ENCODE measurements at places on chromosomes 2 and 18.
A peak's percentile ranks its signal among the peaks of the same experiment; 100 is the strongest.

DNA sequence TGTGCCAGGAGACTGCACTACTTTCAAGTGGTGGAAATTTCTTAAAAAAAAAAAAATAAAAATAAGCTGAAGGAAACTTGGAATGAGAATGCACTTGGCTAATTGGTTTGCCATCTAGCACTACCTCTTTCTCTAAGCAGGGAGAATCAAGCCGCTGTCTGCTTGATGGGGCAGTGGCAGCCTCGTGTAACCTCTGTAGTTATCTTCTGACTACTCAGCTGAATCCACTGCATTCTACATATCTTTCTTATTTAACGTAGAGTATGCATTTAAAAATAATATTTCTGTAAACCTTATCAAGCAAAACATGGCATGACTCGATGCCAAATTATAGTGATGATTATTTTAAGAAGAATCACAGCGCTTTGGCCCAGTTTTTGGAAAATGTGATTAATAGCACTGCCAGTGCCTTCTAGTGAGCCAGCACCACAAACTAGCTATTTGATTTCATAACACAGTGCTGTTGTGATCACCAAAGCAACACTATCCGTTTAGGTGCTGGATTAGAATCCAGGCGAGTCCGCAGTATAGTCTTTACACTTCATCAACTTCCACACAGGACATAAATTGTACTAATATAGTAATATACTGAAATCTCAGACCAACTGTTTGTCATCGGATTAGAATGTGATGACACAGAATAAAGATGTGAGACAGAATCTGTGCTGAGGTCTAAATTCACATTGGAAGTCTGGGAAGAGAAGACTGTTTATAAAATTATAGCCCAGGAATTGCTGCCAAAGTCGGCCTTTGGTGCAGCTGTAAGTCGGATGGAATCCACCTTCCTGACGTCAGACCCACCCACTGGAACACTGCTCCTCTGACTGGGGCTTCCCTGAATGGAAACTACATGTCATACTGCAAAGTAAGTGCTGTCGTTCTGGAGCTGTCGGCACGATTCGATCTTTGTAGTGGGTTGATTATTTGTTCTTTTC, 136.5 kb upstream of the ETAA1 start:
- DNase-seq: no peak

- DNase-seq: no peak
Measured at GRCh38 chr18:31659576-31660177, 24.7 kb downstream of the B4GALT6 start.

DNA sequence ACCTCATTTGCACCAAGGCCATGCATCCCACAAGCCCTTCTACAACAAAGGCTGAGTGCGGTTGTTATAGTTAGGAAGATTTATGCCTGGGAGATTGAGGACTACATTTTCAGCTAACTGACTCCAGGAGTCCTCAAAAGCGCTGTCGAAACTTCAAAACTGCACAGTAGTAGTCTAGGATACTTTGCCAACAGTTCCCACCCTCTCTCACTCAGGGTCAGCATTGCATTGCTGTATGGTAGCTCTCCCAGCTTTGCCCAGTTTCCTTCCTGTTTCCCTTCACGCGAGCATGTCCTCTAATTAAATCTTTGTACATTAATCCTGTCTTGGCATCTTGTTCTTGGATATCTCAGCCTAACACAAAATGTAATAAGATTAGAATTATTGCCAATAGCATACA, 420.6 kb upstream of the UBE2E3 start:
- no peak for DNase-seq

- DNase-seq: peak; percentile 90
Measured at GRCh38 chr18:79395761-79396404, at the start of gene NFATC1. NFATC1 (plus strand) TSS chr18:79395930; CDS start chr18:79396225, 295 bp downstream.

DNA sequence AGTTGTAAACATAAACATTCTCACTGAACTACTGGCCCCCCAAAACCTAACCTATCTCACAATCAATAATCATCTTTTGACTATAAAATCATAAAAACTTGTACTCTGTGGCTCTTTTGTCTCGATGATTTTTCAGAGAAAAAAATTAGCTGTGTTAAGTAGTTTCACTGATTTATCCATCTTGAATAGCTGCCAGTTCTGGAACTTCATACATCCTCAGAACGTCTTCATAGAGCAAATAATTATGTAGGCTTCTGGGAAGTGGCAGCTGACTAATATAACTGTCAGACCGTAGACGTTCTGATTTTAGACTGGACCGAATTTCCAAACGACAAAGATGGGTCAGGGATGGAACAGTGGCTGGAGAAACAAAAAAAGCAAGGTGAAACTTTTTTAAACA, 97.3 kb upstream of the CHAC2 start:
- DNase-seq: no peak

DNA sequence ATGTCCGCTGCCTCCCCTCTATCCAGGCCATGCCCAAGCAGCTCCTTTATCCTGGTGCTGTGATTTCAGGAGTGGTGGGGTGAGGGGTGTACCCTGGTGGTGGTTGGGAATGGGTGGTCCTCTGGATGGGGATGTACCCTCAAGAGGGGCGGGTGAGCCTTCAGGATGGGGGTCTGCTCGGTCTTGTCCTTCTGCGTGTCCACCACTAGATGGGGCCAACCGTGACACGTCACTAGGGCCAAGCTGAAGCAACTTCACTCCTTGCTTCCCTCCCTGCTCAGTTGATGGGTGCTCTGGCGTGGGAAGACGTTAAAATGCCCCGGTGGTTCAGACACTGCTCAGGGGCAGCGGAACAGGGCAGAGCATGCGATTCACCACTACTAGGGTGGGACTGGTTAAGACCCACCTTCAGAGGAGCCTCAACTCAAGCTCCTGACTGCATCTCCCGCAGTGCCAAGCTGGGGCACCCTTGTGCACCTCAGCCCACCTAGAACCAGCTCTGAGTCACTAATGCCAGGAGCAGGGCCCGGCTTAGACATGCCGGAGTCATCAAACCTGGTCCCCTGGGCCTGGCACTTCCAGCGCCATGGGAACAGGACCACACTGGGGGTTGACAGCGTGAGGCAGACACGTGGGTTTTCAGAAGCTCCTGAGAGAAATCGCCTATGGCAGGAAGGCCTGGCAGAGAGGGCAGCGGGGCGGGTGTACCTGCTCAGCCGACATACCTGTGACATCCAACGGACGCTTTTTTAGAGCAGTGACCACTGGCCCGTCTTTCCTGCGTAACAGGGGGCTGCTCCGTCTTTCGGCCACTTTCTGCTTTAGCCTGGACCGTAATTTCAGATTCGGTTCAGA, 256.7 kb downstream of the HDAC4 start:
- DNase-seq: peak; percentile 17

DNA sequence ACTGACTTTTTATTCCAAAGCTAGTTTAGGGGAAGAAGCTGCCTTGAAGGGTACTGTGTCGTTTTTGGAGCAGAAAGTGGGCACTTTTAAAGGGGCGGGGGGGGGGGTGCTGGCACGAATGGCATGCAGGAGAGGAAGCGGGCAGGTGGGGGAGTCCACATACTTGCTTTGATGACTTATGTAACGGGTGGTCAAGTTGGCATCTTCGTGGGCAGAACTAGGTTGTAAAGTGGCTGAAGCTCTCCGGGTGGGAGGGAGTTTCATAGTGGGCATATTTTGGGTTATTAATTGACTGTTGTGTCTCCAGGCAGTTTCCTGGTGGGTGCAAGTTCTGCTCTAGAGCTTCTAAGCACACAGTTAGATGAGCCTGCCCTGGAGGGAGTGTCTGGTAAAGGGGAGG, 19.9 kb downstream of the PCARE start:
- no peak for DNase-seq

GRCh38 chr18:57771626-57772025, 31.5 kb downstream of the ATP8B1 start:
- no peak for DNase-seq

- DNase-seq: no peak
Measured at GRCh38 chr2:8966123-8966908, 37.2 kb downstream of the MBOAT2 start.

- DNase-seq: peak; percentile 93
Measured at GRCh38 chr2:196068271-196069209, at the start of gene DNAH7. DNAH7 (minus strand) TSS chr2:196068837; CDS start chr2:196068711, 126 bp downstream.

- DNase-seq: no peak
Measured at GRCh38 chr2:164275659-164276058, 345.6 kb downstream of the GRB14 start.

DNA sequence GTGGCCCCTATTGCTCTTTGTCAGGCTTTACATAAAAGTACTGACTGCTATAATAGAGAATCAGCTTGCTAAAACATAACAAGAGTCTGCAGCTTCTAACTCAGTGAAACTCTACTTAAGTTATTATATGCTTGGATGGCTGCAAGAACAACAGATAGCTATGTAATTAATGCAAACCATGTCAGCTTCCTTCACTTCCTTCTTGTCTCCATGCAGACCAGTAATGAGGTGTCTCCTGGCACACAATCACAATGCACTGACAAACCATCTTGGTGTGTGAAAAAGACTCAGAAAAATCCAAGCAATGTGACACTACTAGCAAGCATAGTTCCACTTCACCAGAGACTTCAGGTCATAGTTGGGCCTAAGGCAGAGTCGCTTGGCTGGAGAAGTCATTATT, 2068.9 kb upstream of the PIK3C3 start:
- no peak for DNase-seq

- no peak for DNase-seq
Measured at GRCh38 chr2:116490511-116491145, 1323.9 kb upstream of the DDX18 start.

DNA sequence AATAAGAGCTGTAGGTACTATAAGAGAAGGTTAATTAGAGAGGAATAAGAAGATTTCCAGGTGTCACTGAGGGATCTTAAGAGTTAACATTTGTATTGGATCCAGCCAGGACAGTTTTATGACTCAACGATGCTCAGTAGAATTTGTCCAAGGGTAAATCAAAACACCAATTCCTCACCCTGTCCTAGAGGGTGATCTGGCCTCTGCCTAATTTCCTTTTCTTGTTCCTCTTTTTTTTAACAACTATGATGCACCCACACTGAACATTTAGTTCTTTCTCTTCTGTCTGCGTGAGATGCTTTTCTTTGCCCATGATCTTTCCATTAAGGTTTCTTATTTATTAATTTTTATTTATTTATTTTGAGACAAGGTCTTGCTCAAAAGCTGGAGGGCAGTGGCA, 92.0 kb downstream of the PMS1 start:
- no peak for DNase-seq

DNA sequence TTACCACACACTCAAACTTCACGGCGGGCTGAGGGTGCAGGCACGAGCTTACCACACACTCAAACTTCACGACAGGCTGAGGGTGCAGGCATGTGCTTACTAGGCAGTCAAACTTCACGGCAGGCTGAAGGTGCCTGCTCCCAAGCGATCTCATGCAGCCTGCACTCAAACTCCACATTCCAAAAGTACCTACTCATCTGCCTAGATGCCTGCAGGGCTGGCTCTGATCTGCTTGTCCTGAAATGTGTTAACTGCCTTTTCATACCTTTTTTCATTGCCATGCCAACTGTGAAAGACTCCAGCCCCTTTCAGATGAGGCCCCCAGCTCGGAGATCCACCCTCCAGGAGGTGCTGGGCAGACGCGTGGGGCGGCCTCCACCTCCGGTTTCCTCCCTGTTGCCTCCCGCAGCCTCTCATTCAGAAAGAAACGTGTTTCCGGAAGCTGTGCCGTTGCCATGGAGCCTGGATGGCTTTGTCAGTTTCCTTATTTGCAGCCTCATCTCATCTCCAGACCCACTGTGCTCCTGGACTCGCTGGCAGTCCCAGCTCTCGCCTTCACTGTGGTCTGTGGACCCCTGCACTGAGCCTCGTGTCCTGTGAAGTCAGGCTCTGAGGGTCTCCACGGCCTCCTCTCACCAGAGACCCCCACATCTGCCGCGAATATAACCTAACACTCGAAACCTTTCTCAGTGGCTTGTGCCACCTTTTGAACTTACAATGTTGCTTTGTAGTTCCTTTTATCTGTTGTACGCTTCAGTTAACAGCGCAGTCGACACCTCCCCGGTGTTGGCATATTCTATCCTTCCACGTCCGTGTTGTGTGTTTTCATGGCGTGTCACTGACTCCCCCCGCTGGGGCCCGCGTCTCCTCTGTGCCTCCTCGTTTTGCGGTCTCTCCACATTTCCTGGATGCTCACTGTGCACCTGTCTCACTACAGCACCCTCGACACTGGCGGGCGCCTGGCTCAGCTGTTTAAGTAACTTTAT, 106.1 kb upstream of the ALKAL2 start:
- peak; percentile 55 for DNase-seq

DNA sequence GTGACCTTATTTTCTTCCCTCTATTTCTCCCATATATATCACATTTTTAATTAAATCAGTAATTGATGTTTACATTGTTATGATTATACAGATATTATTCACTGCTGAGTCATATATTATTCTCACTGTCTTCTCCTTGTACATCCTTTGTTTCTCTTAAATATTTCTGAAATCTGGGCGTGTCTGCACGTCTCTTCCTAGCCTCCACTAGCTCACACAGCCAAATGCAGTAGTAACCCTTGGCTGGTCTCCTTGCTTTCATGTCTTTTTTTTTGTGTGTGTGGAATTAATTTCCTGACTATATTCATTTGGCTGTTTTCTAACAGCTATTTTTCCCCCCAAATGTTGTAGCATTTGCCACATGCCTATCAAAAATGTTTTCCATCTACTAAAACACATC, 15.8 kb downstream of the CCNYL1 start:
- no peak for DNase-seq

DNA sequence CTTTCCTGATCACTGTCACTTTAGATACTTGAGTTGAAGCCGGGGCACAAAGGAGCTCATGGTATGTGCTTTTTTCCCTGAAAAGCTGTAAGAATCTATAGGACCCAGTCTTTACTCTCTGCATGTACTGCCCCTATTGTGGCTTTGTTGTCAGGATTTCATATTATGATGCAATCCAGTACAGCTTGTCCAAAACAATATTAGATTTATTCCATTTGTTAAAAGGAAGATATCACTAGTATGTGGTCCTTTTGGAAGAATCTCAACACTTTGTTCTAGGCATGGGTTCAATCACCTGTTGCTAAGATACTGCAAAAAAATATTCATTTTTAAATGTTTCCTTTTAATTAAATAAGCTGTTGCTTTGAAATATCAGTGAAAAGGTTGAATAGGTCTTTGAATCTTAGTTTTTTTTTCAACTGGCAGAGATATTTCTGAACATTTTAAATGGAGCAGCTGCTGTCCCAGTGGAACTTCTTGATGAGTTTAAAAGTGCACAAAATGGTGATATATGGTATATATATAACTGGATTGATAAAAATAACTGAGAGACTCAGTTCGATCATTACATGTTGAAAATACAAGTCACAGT, 256.6 kb upstream of the NT5C1B start:
- no peak for DNase-seq
